B cell (primary cell): ENCODE measurements at places on chromosomes 4 and X. TPM values are rescaled to one million over a fixed set of nuclear protein-coding genes. Genes with fewer than 3 reads are reported as not detected.

The GPR119 gene
- polyA plus RNA-seq: not detected in 2 replicates

DNA sequence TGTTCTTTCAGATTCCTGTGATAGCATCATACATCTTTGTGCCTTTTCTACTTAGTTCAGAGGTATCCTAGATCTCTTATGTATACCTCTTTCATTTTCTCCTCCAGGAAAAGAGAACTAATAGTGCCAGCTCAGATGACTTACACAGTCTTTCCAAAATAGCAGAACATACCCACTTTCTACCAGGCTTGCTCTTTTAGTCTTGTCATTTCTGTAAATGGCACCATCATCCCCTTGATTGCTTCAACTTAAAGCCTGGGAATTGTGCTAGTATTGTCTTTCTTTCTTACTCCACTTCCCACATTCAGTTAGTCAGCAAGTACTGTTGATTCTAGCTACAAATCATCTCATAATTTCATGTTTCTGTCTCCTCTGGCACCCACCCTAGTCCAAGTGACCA lies 5.1 kb downstream of the APEX2 start:
- H3K36me3 ChIP-seq: no peaks in the 10 kb centered on the region
- DNase-seq: no peak
- no peaks in the 10 kb centered on the region for H3K27me3 ChIP-seq
- H3K4me3 ChIP-seq: no peak overlapping the region
- no peak overlapping the region for H3K27ac ChIP-seq
- peaks cover 7% of the 10 kb centered on the region for H3K4me1 ChIP-seq

The NPFFR2 gene
- polyA plus RNA-seq: not detected in 2 replicates

DNA sequence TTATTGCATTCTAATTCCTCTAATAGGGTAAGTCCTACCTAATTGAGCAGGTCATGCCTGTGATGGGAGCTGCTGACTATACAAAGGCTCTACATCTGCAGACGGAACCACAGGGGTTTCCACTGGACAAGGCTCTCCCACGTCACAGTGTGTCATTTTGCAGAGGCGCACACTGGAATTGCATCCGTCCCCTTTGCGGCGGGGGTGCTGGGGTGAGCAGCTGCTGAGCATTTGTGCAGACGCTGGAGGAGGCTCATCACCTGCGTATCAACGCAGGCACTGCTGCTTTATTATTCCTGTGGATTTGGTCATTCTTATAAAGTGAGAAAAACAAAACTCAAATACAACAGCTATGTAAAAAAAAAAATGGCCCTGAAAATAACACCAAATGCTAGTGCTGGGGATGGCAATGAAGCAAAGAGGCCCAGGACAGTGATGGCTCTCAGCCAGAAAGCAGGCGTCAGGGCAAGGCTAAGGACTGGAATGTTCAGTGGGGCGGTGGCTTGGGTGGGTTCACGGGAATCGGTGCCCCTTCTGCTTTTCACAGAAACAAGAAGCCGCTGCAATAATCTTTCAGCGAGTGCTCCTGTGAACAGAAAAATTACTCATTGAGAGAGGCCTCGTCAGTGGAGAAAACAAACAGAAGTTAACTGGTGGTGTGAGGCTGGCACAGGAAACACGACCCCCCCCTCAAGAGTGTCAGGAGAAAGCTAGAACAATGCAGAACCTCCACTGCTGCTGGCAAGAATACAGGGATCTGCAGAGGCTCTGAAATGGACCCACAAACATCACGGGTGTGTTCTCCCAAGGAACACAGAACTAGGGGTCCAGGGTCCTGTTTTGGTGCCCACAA lies 67.8 kb downstream of the GATB start:
- peaks cover 2% of the 10 kb centered on the region for H3K36me3 ChIP-seq
- H3K27ac ChIP-seq: no peak overlapping the region
- no peaks in the 10 kb centered on the region for H3K4me1 ChIP-seq
- H3K4me3 ChIP-seq: no peak overlapping the region
- no peak for DNase-seq

DNA sequence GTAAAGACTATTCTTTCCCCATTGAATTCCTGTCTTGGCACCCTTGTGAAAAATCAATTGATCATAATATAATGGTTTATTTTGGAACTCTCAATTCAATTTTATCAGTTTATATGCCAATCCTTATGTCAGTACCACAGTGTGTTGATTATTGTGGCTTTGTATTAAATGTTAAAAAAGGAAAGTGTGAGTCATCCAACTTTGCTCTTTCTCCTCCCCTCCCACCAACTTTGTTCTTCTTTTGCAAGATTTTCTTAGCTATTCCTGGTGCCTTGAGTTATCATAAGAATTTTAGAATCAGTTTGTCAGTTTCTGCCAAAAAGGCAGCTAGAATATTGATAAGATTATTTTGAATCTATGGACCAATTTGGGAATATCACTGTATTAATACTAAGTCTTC lies 11.2 kb upstream of the RNF175 start:
- no peaks in the 10 kb centered on the region for H3K27me3 ChIP-seq
- H3K36me3 ChIP-seq: no peaks in the 10 kb centered on the region
- no peak overlapping the region for H3K4me3 ChIP-seq
- no peaks in the 10 kb centered on the region for H3K4me1 ChIP-seq

The BBS12 gene
- 0.25 and 0.27 TPM in 2 replicates for polyA plus RNA-seq

GRCh38 chrX:150018931-150019361 lies 80.7 kb upstream of the EOLA2 start:
- DNase-seq: no peak
- H3K4me3 ChIP-seq: no peak overlapping the region
- H3K27me3 ChIP-seq: no peaks in the 10 kb centered on the region
- H3K36me3 ChIP-seq: no peaks in the 10 kb centered on the region

GRCh38 chr4:76712564-76712963 lies 185.4 kb downstream of the SOWAHB start:
- H3K4me3 ChIP-seq: no peak overlapping the region
- no peak overlapping the region for H3K27ac ChIP-seq
- DNase-seq: no peak
- H3K4me1 ChIP-seq: peaks cover 3% of the 10 kb centered on the region
